ENCODE measurements at places on chromosomes 6 and 20. TPM values are rescaled to one million over a fixed set of nuclear protein-coding genes. Genes with fewer than 3 reads are reported as not detected.

DEFB124 gene
- total RNA-seq, result not detected

RIMS1 gene
- total RNA-seq, result not detected

SCRT2 gene
- not detected for total RNA-seq

CTAGE9 gene
- not detected for total RNA-seq

PLN gene
- 52.0 TPM for total RNA-seq

HMGCLL1 gene
- total RNA-seq, result 0.64 TPM

PPIL6 gene
- total RNA-seq, result 0.64 TPM

TMEM151B gene
- 3.8 TPM for total RNA-seq

OPN5 gene
- total RNA-seq, result not detected

ELOVL4 gene
- total RNA-seq, result not detected

DNA sequence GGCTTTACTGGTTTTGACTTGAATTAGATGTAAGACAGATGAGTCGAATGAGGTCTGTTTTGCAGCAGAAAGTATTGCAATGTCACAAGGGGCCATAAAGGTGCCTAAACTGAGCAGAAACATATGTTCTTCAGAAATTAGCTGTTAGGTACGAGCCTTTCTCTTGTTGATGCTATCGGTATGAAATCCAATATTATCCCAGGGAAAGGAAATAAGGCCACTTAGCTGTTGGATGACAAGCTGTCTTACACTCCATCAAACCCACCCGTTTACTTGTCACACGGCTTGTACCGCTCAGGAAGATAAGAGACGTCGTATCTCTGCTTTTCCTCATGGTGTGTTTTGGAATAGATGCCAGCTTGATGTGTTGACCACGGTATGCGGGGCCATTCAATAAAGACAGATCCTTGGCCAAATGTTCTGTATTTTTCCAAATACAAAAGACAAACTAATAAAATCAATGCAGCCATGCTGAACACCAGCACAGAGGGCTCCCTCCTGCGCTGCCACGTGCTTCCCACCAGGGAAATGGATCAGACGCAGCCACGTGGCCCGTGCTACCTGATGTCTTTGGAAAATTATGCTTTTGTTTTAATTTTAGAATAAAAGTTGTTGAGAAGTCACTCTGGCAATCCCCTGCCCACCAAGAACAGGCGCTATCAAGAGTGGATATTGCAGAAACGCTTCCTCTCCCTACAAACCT lies 255.9 kb upstream of the SULF2 start:
- no peak for DNase-seq

GRCh38 chr20:60057123-60057865 lies 99.1 kb downstream of the CDH26 start:
- peak; percentile 52 for DNase-seq

DNA sequence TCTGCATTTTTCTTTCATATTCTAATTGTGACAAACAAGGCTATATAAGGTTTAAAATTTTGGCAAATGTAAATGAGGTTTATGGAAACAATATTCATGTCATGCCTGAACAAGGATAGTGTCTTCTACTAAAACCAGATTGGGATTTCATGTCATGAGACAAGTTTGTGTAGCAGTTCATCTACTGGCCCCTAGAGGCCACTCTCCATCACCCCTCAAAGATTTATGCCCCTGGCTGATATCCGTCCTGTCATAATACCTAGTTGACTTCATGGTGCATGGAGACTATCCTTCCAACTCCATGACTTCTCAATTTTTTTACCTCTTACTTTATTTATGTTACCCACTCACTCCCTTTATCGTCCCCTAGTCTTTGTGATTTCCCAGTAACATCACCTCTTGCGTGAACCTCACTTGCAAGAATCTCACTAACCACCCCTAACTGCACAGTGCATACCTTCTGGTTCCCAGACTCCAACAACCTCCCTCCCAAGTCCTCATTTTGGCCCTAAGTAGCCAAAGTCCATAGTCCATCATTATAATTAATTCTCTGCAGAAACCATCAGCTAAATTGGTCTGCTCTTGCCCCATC lies 179.8 kb downstream of the TASP1 start:
- peak; percentile 18 for DNase-seq

DNA sequence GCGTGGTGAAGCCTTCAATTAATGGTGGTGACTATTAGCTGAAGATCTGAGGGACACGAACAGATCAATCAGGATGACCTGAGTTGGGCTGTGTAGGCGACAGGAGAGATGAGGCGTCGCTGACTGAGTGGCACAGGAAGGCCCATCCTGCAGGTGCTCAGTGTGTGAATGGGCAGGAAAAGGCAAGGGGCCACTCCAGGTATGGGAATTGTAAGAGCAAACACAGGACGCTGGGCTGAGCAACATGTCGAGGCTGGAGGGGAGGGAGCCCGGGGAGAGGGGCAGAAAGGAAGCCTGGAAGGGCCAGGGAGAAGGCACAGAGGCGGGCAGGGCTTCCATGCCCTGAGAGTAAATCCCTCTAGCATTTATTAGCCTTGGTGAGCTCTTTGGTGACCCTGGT lies 151.0 kb downstream of the VEGFA start:
- DNase-seq, result no peak

DNA sequence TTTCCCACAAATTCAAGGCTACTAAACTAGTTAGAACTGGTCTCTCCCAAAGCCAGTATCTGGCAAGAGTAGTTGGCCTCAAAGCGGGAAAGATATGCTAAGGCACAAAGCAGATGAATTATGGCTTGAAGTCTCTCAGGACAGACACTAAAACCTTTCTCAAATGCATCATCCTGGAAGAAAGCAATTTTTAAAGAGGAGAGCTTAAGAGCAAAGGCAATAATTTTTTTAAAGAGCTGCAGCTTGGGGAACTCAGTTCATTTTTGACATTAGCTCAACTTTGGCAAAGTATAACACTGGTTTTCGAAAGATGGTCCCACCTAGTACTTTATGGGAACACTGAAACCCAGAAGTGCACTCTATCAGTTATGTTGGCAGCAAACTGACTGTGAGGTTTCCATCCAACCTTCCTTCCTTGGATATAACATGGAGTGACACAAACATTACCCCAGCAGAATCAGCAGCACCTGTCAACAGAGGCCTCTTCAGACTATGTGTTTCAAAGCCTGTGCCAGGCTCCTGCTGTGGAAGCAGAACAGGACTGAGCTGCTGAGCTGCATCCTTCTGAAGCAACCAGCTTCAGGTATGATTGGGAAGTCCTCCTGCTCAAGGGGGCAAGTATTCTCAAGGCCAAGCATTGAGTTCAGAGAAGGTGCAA lies 852.3 kb upstream of the HS3ST5 start:
- no peak for DNase-seq

DNA sequence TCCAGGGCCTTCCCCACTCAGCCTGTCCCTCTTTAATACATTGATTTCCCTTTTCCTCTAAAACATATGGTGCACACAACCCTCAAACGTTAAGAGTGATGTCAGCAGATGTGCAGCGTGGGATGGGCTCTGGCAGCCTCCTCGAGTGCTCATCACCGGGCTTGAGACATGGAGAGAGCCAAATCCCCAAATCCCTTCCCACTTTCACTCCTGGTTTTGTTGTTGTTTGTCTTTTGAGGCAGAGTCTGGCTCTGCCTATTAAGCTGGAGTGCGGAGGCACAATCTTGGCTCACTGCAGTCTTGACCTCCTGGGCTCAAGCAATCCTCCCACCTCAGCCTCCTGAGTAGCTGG lies 5.8 kb upstream of the PLTP start:
- no peak for DNase-seq

DNA sequence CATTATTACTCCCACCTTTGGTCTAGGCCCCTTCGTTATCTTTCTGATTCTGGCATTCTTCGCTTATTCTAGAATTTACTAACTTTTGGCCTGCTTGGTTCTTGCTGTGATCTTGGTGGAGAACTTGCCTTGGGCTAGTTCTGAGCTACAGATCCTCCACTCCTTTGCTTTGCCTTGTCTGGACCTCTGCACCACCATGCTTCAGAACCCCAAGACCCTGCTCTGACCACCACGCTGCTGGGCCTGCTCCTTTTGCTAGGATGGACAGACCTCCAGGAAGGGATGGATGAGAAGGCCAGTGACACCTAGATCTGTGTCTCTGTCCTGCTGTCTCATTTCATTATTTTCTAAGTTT lies 30.4 kb upstream of the CCN2 start:
- DNase-seq, result no peak

GRCh38 chr20:60446267-60447111 lies 488.3 kb downstream of the CDH26 start:
- DNase-seq, result no peak

GRCh38 chr6:130613176-130613575 lies 214.0 kb upstream of the SMLR1 start:
- no peak for DNase-seq

- DNase-seq, result no peak
Measured at GRCh38 chr6:162463576-162463975, 264.0 kb downstream of the PRKN start.
